Inflammatory macrophage (primary cell): ENCODE measurements at places on chromosomes 11 and 22.

DNA sequence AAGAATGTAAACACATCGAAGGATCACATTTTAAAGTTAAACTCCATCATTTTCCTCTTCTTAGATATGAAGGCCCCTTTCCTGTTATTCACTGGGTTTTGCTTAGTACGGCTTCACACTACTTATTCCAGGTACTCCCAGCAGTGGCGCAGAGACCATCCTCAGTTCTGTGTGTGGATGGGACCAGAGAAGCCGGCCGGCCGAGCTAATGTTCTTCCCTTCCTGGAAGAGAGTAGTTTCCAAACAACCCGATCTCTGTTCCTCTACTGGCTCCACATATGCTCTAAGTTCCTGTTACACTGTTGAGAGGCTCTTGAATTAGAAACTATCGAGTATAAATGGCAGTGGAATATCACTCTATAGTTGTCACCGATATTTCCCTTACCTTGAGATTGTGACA is 684 bp upstream of the NFRKB start:
- DNase-seq, result peak; percentile 62

DNA sequence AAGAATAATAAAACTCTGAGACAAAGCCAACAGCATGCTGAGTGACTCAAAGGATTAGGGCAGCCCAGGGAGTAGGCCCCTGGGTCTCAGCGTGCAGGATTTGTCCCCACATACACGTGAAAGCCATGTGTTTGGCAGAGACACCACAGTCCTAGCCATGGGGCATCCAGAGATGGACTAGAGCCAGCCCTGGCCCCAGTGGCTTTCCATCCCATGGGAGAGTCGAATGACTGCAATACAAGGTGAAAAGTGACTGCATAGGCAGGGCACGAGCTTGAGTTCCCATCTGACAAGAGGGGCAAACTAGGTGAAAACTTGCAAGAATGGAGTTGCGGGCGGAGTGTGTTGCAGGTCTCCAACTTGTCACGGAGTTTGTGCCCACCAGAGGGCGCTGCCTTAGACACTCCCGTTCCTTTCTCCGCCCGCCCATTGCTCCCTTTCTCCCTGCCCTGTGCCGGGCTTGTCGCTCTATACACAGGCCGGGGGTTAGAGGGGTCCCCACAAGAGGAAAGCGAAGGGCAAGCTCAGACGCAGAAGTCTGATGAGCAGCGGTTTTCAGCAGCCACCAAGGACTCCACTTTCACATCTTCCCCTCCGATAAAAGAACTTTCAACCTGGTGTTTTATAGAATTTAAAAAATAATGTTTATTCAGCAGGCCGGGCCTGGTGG is 24.2 kb downstream of the TSKU start:
- DNase-seq, result peak; percentile 82

DNA sequence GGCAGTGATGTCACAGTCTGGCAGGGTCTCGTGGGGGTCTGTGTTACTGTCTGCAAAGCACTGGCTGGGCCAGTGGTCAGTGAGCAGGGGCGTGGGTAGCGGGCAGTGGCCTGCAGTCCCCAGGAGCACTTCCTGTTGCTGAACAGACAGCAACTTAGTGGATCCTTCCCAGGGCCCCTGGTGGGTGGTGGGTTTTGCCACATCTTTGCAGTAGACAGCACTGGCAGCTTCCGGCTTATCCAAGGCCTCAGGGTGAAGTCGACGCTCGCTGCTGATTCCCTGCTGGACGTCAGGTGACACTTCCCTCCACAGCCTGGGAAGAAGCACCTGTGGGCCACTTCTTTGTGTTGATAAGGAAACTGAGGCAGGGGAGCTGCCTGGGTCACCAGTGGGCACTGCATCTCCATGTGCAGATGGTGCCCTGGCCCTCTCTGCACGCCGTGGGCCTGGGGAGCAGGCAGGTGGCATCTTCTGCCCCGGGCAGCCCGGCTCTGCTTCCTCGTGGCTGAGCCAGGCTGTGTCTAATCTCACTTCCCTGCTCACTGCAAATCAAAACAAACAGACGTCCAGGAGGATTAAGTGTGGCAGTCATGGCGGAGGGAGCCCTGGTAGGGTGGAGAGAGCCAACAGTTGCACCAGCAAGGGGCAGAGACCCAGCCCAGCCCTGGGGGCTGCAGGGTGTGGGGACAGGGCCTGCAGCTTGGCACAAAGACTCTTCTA is 79.8 kb downstream of the KCNQ1 start:
- no peak for DNase-seq

DNA sequence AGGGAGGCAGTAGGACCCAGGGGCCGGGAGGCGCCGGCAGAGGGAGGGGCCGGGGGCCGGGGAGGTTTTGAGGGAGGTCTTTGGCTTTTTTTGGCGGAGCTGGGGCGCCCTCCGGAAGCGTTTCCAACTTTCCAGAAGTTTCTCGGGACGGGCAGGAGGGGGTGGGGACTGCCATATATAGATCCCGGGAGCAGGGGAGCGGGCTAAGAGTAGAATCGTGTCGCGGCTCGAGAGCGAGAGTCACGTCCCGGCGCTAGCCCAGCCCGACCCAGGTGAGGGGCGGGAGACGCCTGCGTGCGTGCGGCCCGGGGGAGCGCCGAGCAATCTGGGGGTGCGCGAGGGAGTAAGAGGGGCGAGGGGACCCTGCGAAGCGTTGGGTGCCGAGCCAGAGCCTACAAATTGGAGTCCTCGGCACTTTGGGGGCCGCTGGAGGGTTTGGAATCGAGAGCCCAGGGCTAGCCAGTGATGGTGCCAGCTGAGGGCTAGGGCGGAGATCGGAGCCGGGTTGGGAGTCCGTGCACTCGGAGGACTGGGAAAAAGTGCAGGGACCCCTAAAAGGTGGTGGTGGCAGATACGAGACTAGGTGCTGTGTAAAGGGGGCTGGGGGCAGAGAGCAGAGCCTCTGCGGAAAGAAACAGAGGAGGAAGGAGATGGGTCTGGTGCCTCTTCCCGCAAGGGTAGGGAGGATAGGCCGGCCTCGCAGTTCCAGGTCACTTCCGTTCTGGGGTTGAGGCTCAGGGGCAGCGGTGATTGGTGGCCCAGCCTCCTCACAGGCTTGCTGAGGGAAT is at the start of gene SERPINH1:
Gene SERPINH1 (plus strand): TSS at position 206 of the 788 bp plus-strand sequence. CDS start 4,097 bp downstream, outside the sequence.
- DNase-seq, result peak; percentile 75

DNA sequence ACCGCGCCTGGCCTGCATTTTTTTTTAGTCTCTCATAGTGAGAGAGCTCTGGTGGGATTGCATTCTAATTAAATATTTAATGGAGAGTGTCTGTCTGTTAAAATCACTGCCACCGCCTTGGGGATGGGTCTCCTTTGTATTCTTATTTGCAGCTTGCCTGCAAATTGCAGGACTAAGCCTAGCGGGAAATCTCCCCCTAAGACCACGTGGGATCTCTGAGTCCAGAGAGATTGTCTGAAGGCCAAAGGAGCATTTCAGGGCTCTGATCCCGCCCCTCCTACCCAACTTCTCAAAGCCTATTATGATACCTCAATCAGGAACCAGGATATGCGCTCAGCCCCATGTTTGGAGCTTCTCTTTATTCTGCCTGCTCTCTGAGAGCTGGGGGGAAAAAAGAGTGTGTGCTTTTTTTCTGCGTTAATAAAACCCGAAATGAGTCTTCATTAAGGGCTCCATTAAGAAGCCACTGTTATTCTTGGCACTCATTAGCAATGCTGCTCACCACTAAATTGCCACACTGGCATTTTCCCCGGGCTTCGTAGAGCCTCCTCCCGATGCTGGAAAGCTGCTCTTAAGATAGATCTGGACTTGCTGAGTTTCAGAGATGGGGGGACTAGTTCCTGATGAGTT is 92.9 kb upstream of the THY1 start:
- DNase-seq, result no peak

DNA sequence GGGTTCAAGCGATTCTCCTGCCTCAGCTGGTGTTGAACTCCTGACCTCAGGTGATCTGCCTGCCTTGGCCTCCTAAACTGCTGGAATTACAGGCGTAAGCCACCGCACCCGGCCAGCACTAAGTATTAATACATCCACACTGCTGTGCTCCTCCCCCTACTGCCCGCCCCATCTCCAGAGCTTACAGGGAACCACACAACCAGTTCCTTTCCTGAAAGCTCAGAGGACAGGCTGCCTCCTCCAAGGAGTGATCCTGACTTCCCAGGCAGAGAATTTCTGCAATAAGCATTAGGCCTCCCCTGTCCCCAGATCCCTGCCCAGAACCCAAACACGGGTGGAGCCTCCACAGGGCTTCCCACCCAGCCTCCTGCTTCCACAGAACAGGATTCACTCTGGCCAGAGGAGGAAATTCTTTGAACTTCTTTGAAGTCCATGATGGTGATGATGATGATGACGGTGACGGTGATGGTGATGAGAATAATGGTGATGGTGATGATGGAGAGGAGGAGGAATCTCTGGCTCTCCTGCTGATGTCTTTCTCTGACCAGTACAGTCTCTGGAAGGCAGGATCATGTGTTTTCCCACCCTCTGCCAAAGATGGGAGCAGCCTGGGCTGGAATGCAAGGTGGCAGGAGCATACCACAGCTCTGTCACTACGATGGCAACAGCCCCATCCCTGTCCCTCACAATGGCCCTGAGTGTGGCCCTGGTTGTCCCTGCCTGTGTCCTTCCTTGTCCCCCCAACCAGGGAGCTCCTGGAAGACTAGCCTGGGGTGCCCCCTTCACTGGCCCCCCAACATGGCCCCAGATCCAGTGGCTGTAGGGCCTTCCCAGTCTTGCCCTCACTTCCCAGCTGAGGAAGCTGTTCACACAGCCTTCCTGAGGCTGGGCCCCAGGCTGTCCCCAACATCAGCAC is 33.5 kb upstream of the CSNK1E start:
- DNase-seq, result no peak

- no peak for DNase-seq
Observed at GRCh38 chr11:102260241-102260640, 57.0 kb upstream of the BIRC3 start.

DNA sequence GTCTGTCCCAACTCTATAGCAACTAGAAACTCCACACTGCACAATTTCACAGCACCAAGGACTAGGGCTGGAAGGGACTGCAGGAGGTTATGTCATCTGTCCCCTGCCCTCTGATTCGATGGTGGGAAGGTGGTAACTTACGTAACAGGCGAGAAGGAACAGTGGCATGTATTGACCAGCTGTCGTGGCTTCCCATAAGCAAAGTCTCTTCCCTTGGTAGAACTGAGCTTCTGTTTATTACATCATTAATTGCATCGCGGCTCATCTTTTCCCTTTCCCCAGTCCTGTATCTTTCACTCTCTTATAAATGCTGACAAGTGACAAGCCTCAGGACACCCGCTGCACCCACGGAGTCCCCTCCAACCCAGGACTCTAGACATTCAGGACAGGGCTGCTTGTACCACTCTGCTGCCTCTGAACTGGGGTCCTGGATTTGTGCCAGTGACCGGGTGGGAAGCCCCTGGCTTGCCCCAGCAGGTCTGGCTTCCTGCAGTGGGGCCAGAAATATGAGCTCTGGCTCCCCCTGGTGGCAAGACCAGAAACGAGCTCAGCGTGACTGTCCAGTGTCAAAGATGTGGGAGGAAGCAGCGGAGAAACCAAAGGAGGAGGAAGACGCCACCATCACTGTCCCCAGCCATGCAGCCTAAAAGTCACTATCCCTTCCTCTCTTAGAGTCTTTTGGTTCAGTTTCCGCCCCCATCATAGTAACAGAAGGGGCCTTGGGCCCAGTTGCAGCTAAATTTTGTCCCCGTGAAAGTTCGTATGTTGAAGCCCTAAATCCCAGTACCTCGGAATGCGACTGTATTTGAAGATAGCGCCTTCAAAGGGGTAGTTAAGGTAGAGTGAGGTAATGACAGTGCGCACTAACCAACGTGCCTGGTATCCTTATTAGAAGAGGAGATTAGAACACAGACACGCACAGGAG is 84.5 kb downstream of the ISX start:
- peak; percentile 62 for DNase-seq

DNA sequence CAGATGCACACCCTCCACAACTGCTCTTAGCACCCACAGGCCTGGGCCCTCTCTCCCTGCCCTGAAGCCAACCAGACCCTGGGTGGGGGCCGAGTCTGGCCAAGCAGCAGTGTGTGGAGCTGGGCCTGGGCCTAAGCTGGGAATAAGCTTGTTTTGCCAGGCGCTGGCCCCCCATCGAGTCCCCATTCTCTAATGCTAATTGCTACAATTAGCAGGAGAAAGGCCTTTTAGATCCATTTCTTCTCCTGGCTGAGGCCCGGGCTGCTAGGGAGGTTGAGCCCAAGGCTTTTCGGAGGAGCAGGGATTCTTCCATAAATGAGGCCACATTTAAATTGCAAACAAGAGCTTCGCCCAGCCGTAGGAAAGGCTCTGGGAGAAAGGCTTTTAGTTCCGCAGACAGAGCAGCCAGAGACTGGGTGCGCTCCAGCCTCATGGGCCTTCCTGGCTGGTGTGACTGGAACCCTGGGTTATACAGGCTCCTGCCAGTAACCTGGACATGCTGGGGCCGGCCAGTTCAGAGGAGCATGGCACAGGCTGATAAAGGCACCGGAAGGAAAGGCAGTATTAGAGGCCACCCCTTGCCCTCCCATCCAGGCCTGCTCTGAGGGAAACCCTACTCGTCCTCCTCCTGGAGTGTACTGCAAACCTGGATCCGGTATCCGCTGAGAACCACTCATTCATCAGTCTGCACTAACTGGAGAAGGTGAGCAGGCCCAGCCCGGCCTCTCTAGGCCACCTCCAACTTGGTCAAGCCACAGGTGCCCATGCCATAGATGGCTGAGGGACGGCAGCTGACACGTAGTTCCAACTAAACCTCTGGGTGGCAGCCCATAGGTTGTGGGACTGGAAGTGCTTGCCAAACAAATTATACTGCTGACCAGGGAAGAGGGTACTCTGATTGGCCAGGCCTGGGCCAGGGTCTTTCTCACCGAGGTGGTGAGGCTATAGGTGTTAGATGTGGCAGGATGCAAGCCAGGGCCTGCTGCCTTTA is 6.2 kb downstream of the KCNQ1OT1 start:
- no peak for DNase-seq

DNA sequence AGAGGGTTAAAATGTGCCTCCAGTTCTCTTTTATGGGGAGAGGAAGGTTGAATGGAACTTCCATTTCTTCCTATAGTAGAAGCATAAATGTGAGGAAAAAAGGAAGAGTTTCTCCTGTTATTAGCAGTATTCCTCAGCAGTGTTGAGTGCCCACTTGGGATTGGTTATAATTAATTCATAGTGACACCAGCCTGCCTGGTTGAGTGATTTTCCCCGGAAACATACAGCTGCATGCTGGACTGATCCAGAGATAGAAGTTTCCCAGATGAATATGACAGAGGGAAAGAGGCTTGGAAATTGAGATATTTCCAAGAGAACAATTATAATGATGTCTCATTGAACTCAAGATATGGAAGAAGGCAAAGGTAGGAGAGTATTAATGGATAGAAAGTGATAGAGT is 28.3 kb downstream of the RAB39A start:
- DNase-seq, result no peak

GRCh38 chr11:95849087-95849825 is 59.0 kb downstream of the CEP57 start:
- peak; percentile 62 for DNase-seq

DNA sequence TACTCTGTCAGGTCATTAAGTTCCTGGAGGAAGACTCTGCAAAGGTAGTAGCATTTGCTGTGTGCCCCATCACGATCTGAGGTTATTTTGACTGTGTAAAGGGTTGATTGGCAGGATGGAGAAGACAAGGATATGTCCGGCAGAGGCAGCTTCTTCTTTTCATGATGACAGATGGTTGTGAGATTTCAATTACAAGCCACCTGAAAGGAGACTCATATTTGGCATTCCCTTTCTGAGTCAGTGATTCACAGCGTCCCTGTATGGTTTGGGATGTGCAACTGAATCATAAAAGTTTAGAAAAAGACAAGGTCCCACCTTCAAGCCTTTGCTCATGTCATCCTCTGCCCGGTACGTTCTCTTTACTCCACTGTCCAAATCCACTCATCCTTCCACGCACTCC is 113.4 kb downstream of the MTNR1B start:
- no peak for DNase-seq
